ENCODE measurements at places on chromosomes 12 and 14.
A peak's percentile ranks its signal among the peaks of the same experiment; 100 is the strongest.

- no peak for DNase-seq
Measured at GRCh38 chr14:90137807-90138206, 76.0 kb downstream of the KCNK13 start.

GRCh38 chr14:37864128-37864527 lies 268.7 kb downstream of the TTC6 start:
- no peak for DNase-seq

DNA sequence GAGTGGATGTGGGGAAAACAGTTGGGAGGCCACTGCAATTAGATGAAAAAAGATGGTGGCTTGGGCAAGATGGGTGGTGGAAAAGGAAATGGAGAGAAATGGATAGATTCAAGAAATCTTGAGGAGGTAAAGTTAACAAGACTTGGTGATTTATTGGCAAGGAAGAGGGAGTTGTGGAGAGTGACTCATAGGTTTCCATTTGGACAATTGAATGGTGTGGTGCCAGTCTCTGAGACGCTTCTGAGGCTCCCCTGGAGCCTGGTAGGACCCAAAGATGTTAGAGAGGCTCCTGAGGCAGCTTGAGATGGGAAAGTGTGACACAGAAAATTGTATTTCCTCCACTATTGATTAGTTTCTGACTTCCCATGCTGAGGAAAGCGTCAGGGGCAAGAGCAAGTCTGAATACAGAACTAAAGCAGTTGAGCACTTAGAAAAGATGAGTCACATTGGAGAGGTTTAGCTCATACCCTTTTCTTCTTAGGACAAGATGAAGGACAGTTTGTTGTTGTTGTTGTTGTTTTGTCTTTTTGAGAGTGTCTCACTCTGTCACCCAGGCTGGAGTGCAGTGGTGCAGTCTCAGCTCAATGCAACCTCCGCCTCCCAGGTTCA lies 4.5 kb downstream of the PRPF40B start:
- DNase-seq, result no peak

DNA sequence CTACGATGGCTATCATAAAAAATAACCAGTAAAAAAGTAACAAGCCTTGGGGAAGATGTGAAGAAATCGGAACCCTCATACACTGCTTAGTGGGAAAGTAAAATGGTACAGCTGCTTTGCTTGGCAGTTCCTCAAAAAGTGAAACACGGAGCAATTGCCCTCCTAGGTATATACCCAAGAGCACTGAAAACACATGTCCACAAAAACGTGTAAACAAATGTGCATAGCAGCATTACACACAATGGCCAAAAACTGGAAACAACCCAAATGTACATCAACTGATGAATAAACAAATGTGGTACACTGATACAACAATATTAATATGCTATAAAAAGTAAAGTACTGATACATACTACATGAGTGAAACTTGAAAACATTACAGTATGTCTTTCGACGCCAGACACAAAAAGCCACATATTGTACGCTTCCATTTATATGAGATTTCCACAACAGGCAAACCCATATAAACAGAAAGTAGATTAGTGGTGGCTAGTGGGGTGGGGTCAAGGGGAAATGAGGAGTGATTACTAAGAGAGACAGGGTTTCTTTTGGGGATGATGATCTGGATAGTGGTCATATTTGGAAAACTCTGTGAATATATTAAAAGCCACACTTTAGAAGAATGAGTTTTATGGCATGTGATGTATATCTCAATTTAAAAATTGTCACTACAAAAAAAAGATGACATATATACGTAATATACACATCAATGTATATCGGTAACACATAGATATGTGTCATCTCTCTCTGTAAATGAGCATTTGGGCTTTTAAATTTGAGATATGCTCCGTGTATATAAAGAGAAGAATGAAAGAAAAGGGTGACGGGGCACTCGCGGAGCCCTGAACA lies 996 bp downstream of the SLC41A2 start:
- DNase-seq, result peak; percentile 14

GRCh38 chr14:32224737-32225377 lies 21.8 kb upstream of the RNU6-8 start:
- DNase-seq, result no peak

GRCh38 chr12:57740656-57741412 lies 2.3 kb upstream of the AGAP2 start:
- no peak for DNase-seq

DNA sequence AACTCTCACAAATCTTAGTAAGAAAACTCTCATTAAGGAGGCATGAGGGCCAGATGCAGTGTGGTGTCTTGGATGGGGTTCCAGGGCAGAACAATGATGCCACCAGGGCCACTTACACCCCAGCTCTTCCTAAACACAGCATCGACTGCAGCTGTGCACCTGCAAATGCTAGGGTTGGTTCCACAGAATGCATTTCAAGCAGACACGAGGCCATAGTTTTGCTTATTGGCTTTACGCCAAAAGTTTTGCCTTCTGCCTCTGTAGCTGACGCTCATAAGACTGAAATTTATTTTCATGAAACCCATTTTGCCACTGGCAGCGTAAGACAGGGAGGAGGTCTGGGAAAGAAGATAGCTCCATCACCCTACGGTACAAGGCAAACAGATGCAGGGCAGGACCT lies 179.0 kb downstream of the RIMBP2 start:
- no peak for DNase-seq

DNA sequence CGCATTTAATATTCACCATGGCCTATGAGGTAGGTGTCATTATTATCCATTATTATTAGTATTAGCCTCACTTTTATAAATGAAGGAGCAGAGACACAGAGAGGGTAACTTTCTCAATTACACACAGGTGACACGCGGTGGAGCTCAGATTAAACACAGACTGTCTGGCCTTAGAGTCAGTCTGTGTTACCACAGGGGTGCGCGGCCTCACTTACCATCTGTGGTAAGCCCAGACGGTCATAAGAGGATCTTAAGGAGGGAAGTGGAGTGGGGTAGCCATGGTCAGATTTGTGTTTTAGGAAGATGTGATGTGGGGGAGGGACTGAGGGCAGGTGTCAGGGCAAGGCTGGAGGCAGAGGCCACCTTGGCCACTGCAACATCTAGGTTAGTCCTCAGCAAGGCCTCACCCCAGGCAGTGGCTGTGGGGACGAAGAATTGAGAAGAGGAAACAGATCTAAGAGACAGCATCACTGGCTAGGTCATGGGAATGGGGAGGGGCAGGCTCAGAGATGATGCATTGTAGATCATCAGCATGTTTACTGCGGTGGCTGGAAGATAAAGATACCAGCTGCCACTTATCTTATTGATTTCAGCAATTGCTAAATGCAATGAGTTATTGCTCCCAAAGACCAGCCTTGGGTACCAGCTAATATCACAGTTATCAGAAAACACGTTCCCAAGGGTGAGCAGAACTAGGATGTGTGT lies 67.1 kb downstream of the SERPINA3 start:
- no peak for DNase-seq

GRCh38 chr14:100398044-100398443 lies 74.9 kb downstream of the SLC25A47 start:
- DNase-seq, result no peak

GRCh38 chr12:89949457-89950195 lies 241.0 kb upstream of the ATP2B1 start:
- DNase-seq, result peak; percentile 82

GRCh38 chr14:29321646-29322045 lies 555.1 kb downstream of the FOXG1 start:
- no peak for DNase-seq

GRCh38 chr12:3337944-3338343 lies 153.1 kb upstream of the PRMT8 start:
- DNase-seq, result no peak

- no peak for DNase-seq
Measured at GRCh38 chr12:81350309-81350708, 272.4 kb downstream of the ACSS3 start.

- DNase-seq, result peak; percentile 66
Measured at GRCh38 chr12:6367065-6367968, 8.0 kb downstream of the SCNN1A start.

DNA sequence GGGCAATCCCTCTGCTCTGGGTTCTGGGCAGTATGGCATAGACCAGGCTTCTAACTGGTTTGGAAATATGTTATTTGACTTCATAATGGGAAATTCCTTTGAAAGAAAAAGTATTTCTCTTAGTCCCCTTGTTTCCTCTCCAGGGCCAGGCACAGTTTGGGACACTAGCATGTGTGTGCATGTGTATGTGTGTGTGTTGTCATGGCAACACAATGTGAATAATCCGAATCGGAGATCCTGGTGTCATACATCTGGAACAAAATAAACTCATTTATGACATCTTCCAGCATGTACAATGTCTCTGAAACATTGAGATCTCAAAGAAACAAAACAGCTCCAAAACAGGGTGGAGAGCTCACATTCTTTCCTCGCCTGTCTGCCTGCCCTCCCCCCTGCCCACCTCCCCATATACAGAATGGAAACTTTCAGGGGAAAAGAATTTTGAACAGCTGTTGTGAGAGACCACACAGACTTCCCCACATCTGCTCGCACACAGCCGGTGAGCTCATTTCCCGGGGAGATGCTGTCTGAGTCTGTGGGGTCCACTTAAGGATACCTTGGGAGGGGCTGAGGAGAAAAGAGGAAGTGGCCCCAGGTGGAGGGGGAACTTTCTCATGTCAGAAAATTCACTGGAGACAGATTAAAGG lies 55.5 kb upstream of the PARP11 start:
- peak; percentile 97 for DNase-seq

- no peak for DNase-seq
Measured at GRCh38 chr12:117343849-117344248, 17.6 kb downstream of the NOS1 start.

GRCh38 chr12:84422340-84422739 lies 490.3 kb downstream of the SLC6A15 start:
- no peak for DNase-seq

GRCh38 chr12:108378926-108379325 lies 39.8 kb upstream of the CMKLR1 start:
- no peak for DNase-seq

DNA sequence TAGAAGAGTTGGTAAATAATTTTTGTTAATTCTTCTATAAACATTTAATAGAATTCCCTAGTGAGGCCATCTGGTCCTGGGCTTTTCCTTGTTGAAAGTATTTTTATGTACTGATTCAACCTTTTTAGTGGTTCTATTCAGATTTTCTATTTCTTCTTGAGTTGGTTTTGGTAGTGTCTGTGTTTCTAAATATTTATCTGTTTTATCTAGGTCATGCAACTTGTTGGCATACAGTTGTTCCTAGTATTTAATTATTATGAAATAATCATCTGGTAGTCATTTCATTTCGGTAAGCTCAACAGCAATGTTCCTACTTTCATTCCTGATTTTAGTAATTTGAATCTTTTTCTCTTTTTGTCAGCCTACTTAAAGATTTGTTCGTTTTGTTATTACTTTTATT lies 234.1 kb upstream of the GARIN2 start:
- DNase-seq, result peak; percentile 6

DNA sequence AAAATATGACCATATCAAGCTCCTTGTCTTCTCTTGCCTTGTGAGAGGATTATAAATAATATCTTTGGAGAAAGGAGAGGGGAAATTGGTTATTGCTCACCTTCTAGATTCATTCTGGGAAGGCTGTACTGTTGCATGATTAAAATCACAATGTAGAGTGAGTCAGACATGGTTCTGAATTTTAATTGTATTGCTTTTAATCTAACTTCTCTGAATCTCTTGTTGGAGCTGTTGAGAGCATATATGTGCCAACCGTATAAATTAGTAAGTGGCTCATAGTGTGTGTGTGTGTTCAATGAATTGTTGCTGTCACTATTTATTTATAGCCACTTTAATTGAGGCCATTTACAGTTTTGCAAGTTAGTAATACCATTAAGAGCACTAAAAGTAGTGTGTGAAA lies 56.1 kb downstream of the KCNJ8 start:
- no peak for DNase-seq

- DNase-seq, result peak; percentile 84
Measured at GRCh38 chr14:68458840-68459469, 333.9 kb downstream of the ZFP36L1 start.

GRCh38 chr12:123475246-123475703 lies 17.3 kb downstream of the SNRNP35 start:
- DNase-seq, result no peak

DNA sequence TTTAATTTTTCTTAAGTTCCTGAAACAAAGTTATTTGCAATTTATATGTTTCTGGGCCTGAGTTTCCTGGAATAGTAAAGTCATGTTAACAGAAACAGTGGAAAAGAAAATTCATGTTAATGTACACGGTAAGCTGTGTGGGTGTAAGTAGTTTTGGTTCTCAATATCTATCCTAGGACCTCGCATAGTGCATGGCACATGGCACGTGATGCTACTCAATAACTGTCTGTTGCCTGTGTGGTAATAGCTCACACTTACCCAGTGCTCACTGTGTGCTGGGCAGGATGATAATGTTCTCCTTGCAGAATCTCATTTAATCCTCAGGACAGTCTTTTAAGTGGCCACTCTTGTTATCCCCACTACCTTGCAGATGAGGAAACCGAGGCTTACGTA lies 100.7 kb downstream of the DUSP16 start:
- no peak for DNase-seq

DNA sequence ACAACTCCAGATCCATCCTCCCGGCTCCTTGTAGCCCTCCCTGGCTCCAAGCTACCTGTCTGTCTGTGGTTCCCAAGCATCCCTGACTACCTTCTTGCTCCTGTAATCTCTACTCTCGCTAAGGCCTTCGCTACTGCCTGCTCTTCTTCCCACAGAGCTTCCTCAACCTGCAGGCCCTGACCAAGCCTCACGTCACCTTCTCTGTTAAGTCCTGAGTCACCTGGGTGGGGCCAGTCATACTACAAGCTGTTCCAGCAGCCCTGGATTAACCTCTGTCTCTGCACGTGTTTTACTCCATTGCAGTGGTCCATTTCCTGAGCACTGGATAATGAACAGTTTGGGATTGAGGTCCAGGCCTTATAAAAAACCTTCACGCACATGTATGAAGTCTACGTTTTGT lies 770.7 kb downstream of the BCL11B start:
- DNase-seq, result no peak

DNA sequence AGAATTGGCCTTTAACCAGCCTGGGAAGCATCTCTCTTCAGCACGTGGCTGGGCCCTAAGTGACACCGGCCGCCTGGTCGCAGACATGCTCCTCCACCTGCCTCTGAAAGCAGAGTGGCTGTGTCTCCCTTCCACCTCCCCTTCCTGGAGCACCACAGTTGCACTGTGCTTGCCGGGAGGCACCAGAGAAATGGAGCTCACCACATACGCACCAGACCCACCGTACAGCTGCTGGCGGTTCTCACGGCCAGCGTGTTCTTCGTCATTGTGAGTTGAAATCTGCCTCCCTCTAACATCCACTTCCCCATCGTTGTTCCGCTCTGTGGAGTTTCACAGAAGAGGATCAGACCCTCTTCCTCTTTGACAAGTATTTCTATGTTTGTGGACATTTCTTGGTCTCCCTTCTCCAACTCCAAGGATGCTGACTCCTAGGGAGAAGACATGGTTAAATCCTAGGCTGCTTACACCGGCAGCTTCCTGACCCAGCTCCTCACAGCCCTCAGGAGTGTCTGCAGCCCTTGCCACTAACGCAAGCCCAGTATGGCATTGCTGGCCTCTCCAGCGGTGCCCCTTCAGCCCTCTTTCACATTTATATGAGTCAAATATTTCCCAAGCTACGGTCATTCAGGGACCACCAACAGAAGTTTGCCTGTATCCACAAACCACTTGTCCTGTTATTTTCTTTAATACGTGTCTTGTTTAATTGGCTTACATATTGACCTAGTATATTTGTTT lies 11.5 kb upstream of the KRT5 start:
- DNase-seq, result peak; percentile 37

- DNase-seq, result peak; percentile 51
Measured at GRCh38 chr14:102508774-102509745, 516 bp downstream of the ANKRD9 start.

- DNase-seq, result no peak
Measured at GRCh38 chr12:71299541-71300376, 139.8 kb upstream of the LGR5 start.
